ENCODE measurements at places on chromosomes 5 and 9.

DNA sequence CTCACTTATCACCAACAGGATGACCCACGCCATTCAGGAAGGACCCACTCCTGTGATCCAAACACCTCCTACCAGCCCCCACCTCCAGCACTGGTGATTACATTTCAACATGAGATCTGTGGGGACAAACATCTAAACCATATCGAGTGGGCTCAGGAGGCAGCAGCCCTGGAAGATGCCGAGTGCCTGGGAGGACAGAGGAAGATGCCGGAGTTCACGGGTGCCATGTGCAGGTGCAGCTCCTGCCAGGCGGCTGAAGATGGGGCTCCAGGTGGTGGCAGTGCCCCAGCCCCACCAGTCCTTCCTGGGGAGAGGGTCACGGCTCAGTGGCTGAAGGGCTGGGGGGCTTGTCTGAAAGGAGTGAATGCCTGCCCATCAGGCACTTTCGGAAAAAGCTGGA is 6.1 kb upstream of the CEP72 start:
- DNase-seq: no peak

DNA sequence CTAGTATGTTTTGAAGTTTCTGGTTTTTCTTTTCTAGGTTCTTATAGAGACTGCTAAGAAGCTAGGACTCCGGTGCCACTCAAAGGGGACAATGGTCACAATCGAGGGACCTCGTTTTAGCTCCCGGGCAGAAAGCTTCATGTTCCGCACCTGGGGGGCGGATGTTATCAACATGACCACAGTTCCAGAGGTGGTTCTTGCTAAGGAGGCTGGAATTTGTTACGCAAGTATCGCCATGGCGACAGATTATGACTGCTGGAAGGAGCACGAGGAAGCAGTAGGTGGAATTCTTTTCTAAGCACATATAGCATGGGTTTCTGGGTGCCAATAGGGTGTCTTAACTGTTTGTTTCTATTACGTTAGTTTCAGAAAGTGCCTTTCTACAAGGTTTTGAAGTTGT is 52.2 kb downstream of the MTAP start:
- DNase-seq: peak; percentile 65

- DNase-seq: no peak
These were observed 42.5 kb upstream of the MELK start for GRCh38 chr9:36530224-36530623.

DNA sequence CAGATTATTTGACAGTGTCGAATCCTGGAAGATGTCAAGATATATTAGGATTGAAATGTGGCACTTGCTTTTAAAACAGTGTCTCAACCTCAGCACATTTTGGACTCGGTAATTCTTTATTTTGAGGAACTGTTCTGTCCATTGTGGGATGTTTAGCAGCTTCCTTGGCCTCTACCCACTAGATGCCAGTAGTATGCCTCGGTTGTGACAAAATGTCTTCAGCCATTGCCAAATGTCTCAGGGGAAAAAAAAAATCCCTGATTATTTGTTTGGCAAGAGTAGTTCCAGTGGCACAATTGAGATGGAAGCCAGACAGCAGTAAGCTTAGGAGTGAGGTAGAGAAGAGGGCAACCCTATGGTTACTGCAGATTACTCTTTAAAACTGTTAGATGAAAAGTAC is 694.5 kb upstream of the RIOK2 start:
- DNase-seq: no peak

GRCh38 chr9:108468364-108468763 is 387.4 kb downstream of the ACTL7B start:
- DNase-seq: no peak

DNA sequence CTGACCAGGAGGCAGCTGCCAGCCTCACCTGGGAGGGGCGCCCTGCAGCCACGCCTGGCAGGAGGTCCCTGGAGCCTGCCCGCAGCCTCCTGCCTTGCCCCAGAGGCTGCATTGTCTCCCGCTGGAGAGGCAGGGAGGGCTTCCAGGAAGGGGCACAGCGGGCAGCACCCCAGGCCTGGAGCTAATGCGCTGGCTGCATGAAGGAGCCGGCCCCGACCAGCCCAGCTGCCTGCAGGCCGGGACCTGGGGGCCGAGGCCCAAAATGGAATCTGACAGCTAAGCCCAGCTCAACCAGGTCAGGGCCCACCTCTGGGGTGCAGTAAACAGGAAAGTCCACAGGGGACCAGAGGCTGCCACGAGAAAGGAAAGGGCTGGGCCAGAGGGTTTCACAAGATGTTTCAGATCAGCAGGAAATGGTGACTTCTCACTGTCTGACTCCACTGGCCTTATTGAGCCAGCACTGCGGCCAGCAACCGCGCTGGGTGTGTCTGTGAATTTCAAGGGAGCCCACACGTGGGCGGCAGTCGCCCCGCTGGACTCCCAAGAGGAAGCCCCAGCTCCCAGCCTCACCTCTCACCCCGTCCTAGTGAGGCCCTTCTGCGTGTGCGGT is 18.6 kb upstream of the NOTCH1 start:
- DNase-seq: peak; percentile 67

- no peak for DNase-seq
These were observed 458.8 kb downstream of the SPATA31D1 start for GRCh38 chr9:82447343-82447742.

- DNase-seq: no peak
These were observed 29.2 kb downstream of the OSMR start for GRCh38 chr5:38874948-38875456.

DNA sequence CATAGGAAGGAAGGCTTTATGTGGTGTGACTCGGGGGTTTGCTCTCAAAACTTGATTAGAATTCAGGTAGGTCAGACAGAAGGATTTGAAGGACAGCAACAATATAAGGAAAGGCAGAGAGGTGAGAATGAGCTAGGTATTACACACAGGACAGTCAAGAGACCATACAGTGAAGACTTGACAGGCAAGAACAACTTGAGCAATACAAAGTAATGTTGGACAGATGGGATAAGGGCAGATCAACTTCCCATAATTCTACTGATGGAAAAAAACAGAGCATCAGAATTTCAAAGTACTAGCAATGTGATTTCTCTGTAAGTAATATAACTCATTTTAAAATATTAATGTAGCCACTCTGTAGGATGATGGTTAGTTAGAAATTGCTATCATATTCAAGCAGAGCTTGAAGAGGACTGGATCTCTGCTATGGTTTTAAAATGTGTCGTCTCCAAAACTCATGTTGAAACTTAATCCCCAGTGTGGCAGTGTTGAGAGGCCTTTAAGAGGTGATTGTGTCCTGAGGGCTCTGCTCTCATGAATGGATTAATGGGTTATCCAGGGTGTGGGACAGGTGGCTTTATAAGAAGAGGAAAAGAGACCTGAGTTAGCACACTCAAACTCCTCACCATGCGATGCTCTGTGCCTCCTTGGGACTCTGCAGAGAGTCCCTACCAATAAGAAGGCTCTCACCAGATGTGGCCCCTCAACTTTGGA is 22.4 kb upstream of the HOMER1 start:
- no peak for DNase-seq

GRCh38 chr5:16673241-16674201 is 56.7 kb upstream of the RETREG1 start:
- peak; percentile 23 for DNase-seq

- DNase-seq: peak; percentile 39
These were observed 271.9 kb downstream of the NSG2 start for GRCh38 chr5:174317256-174317894.

DNA sequence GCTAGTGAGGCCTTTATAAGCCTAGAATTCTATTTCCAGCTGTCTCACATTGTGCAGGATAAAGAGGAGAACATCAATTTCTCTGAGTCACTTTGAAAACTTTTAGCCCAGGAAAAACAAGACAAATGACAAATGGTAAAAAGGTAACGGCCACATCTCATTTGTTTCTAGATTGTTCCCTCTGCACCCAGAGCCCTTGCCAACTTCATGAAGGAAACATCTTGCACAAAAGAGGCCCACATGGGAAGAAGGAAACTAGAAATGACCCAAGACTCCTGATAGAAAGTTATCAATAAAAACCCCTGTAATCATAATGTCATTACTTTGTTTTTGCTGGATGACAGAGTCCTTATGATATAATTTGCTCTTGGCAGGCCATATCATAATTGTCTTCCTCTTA is 5.3 kb downstream of the DPYSL3 start:
- no peak for DNase-seq

DNA sequence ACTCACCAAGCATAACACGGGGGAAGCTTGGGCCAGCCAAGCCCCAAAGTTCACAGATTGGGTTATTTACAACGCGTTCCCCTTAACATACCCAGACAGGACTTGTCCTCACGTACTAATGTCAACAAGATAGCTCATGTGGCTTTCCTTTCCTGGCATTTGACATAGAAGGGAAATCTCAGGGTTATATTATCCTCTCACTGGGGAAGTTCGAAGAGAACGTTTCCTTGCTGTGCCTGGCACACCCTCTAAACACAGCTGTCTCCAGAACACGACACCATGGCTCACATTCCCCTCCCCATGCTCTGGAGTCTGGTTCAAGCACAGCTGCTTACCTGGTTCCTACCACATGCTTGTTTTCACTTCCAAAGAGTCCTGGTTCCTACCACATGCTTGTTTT is 46.8 kb upstream of the OTULINL start:
- no peak for DNase-seq

GRCh38 chr5:16980983-16981382 is 44.9 kb upstream of the MYO10 start:
- no peak for DNase-seq

- DNase-seq: peak; percentile 86
These were observed 116.8 kb upstream of the CNTLN start for GRCh38 chr9:17017931-17018491.

DNA sequence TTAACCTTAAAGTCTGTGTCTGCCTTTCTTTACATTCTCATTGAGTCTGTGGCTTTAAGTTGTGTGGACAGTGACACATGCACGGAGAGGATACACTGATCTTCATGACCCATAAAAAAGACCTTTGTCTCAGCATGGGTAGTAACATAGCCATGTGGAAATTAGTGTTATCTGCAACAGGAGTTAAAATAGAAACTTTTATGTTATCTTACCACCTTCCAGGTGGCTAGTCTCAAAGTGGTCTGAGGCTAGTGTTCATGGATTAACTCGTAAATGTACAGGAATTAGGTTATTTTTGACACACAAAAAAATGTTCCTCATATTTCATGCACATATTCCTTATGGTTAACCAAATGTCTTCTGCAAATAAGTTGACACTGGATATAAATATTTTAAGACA is 607.0 kb downstream of the ISL1 start:
- no peak for DNase-seq

DNA sequence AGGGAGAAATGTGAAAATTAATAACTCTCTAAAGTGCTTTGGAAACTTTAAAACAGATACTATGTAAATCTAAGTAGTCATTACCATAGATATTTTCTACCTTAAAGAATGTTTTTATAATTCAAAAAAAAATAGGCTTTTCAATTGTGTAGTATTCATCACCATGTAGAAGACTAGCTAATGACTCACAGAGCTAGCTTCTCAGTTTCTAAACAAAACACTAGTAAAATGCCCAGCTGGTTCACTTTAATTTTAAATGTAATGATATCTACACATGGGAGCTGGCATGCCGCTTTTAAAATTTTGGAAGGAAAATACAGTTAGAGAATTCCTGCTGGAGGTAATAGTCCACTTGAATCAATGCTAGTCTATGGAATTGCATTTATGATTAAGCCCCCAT is 509.8 kb downstream of the CSNK1G3 start:
- DNase-seq: peak; percentile 26

DNA sequence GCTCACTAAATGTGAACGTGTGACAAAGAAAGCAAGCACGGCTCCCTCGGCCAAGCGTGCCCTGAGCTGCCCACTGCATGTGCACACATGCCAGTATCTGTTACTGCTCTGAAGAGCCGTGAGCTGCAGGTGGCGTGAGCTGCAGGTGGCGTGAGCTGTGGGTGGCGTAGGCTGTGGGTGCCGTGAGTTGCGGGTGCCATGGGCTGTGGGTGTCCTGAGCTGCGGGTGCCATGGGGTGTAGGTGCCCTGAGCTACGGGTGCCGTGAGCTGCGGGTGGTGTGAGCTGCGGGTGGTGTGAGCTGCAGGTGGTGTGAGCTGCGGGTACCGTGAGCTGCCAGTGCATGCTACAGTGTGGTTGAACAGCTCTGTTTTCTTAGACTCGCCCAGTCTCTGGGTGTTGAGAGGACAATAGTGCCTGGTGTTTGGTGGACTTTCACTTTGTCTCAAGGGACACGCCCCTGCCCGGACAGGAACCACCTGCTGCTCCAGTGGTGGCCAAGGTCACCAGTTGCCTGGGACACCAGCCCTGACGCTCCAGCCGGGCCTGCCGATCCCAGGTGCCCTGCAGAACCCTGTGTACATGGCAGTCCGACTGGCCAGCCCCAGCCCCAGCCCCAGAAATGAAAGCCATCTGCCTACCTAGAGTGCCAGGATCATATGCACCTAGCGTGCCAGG is 6.7 kb downstream of the CCDC187 start:
- DNase-seq: no peak
